ENCODE measurements at places on chromosomes 7 and 10.

GRCh38 chr7:44540592-44541027 lies 520 bp downstream of the NPC1L1 start:
- DNase-seq, result no peak

GRCh38 chr10:24720096-24720495 lies 3.6 kb downstream of the ARHGAP21 start:
- no peak for DNase-seq

DNA sequence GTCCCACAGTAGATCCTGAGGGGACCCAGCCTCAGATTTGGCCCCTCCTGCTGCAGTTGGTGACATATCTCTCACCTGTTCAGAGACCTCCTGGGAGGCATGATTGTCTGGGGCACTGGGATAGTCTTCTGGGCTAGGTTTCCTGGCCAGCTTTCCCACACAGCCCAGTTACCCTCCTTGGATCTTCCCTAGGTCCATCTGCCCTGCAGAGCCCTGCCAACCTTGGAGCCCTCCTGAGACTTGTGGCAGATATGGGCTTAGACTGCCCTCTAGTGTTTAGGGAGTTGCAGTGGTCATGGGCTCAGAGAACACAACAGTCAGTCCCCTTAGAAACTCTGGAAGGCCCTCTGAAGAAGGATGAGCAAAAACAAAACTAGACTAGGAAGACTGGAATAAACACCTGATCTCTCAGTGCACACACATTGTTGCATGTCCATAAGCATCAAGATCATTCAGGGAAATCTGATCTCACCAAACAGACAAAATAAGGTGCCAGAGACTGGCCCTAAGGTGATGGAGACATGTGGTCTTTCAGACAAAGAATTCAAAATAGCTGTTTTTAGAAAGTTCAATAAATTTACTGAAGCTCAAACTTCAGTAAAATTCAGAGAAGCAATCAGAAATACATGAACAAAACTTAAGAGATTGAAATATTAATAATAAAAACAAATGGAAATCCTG lies 324.6 kb downstream of the ATRNL1 start:
- DNase-seq, result peak; percentile 85

- DNase-seq, result no peak
Measured at GRCh38 chr7:54858008-54858692, 99.1 kb upstream of the SEC61G start.

Data from islet precursor cell (in vitro differentiated cells).